Large intestine (tissue), 12 donors: ENCODE measurements at places on chromosomes 7 and 10.

- H3K27me3 ChIP-seq = no peaks in the 10 kb centered on the region
- no peaks in the 10 kb centered on the region for H3K36me3 ChIP-seq
- no peak overlapping the region for H3K27ac ChIP-seq
- DNase-seq = no peak
- no peaks in the 10 kb centered on the region for H3K4me1 ChIP-seq
Observed at GRCh38 chr7:45625714-45626440, 51.7 kb downstream of the ADCY1 start.

- no peaks in the 10 kb centered on the region for H3K27me3 ChIP-seq
- no peak for DNase-seq
- peaks cover 7% of the 10 kb centered on the region for H3K4me1 ChIP-seq
Observed at GRCh38 chr10:72790216-72790990, 98.5 kb downstream of the MCU start.

DNA sequence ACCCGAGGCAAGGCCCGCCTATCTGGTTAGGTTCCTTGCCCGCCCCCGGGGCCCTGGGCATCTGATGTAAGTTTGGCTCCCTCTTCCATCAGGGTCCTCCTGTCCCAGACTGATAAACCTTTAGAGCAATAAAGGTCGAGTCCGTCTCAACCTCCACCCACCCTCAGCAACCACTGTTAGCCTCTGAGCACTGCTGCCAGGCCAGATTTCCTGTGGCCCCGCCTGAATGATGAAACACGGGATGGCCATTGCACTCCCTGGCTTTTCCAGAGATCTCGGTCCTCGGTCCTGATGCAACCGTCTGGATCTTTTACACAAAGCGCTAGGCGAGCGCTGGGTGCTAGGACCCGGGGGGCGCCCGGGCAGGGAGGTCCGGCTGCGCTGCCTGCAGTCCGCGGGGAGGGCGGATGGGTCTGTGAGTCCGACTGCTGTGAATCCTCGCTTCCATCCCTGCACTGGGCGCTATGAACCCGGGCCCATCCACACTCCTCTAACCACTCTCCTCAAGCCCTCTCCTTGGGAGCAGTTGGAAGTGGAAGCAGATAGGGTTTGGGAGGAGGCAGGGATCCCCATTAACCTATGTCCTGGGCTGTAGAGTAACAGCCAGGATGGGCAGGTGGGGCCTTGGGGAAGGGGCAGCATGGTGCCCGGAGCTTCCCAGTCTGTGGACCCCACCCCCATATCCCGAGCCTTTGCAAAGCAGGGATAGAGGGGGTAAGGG is 875 bp upstream of the DDIT4 start:
- H3K27ac ChIP-seq = peak overlapping the region; percentile 95
- H3K27me3 ChIP-seq = no peaks in the 10 kb centered on the region
- peaks cover 7% of the 10 kb centered on the region for H3K36me3 ChIP-seq
- H3K4me1 ChIP-seq = peaks cover 44% of the 10 kb centered on the region
- DNase-seq = peak; percentile 87
- H3K4me3 ChIP-seq = peak overlapping the region; percentile 96

DNA sequence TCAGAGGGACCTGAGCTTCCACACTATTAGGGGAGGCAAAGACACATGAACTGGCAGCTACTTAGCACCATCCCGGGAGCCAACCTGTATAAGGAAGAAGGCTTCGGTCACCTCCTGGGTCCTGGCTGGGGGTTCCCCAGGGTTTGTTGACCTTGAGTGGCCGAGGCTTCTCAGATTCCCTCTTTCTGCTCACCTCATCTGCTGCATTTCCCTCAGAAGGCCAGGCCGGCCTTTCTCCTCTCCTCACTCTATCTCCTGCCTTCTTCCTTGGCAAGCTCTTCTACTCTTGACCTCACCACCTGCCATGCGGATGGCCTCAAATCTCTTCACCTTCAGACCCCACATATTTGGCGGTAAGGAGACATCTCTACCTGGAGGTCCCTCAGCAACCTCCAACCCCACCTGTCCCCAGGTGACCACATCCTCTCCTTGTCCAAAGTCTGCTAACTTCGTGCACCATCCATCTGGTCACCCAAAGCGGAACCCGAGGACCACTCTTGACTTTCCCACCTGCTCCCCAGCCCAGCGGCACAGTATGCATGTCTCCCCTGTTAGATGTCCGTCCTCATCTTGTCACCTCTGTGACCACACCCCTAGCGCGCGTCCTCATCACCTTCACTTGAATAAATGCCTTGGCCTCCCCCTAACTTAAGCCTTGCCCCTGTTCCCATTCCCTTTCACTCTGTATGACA is 133.8 kb upstream of the UNC5B start:
- no peaks in the 10 kb centered on the region for H3K27me3 ChIP-seq
- no peak for DNase-seq
- H3K36me3 ChIP-seq = no peaks in the 10 kb centered on the region
- no peak overlapping the region for H3K4me3 ChIP-seq

- no peak overlapping the region for H3K27ac ChIP-seq
- no peak overlapping the region for H3K4me3 ChIP-seq
- peaks cover 3% of the 10 kb centered on the region for H3K4me1 ChIP-seq
- peak; percentile 54 for DNase-seq
- no peaks in the 10 kb centered on the region for H3K27me3 ChIP-seq
- peaks cover 48% of the 10 kb centered on the region for H3K36me3 ChIP-seq
Observed at GRCh38 chr7:129739427-129739826, 127.9 kb downstream of the NRF1 start.

DNA sequence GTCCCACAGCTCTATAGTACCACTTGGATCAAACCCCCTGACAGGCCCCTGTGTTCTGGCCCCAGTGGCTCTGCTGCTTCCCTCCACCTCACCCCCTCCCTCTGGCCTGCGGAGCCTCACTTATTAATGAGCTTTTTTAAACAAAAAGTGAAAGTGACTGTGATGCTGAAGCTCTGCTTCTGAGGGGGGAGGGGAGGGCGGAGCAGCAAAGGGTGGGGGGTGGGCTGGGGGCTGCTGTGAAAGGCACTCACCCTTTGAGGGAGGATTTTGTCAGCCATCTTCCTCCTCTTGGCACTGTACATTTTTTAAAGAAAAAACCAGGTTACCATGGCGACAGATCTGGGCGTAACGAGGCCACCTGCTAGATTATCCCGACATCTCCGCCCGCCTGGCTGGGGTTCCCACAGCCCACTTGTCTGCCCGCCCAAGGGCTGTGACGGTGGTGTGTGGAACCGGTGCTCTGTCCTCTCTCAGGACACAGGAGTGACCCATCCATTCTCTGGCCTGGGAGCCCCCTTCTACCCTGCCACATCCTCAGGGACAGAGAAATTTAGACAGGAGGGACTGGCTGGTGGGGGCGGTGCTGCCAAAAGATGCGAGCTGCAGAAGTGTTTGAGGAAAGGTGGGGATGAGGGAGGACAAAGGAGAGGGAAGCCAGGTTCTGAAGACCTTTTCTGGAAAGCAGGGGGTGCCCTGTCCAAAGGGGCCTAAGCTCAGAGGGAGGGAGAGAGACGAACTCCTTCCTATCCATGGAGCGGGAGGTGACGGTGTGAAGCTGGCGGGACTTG is 4.9 kb downstream of the SMARCD3 start:
- peaks cover 26% of the 10 kb centered on the region for H3K36me3 ChIP-seq
- H3K27ac ChIP-seq = no peak overlapping the region
- H3K4me1 ChIP-seq = peaks cover 25% of the 10 kb centered on the region
- peaks cover 43% of the 10 kb centered on the region for H3K27me3 ChIP-seq
- no peak overlapping the region for H3K4me3 ChIP-seq

- H3K4me1 ChIP-seq = peaks cover 65% of the 10 kb centered on the region
- no peak overlapping the region for H3K4me3 ChIP-seq
- no peak for DNase-seq
- no peaks in the 10 kb centered on the region for H3K27me3 ChIP-seq
- no peaks in the 10 kb centered on the region for H3K36me3 ChIP-seq
- peak overlapping the region; percentile 98 for H3K27ac ChIP-seq
Observed at GRCh38 chr7:151821226-151821625, 55.7 kb downstream of the PRKAG2 start.

GRCh38 chr10:110042891-110043290 is 35.1 kb downstream of the ADD3 start:
- H3K4me3 ChIP-seq = no peak overlapping the region
- peaks cover 4% of the 10 kb centered on the region for H3K36me3 ChIP-seq
- no peaks in the 10 kb centered on the region for H3K27me3 ChIP-seq
- H3K4me1 ChIP-seq = peaks cover 7% of the 10 kb centered on the region

DNA sequence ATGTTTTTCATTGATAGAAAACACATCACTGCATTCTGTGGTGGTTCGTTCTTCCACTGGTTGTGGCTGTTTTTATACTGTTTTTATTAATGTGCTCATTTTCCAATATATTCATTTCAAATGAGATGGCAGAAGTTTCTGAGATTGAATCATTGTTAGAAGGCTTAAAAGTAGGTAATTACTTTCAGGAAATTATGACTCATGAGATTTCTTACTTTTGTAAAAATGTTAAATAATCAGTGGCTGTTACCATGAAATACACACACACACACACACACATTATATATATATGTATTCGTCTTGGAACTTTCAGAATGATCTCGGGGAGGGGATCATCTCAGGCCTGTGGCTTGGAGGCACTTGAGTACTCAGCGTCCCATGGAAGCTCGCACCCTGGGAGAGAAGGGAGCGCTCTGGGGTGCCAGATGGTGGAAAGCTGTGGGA is 66.1 kb downstream of the ZMYND11 start:
- H3K27me3 ChIP-seq = no peaks in the 10 kb centered on the region
- H3K4me3 ChIP-seq = no peak overlapping the region
- H3K4me1 ChIP-seq = no peaks in the 10 kb centered on the region

DNA sequence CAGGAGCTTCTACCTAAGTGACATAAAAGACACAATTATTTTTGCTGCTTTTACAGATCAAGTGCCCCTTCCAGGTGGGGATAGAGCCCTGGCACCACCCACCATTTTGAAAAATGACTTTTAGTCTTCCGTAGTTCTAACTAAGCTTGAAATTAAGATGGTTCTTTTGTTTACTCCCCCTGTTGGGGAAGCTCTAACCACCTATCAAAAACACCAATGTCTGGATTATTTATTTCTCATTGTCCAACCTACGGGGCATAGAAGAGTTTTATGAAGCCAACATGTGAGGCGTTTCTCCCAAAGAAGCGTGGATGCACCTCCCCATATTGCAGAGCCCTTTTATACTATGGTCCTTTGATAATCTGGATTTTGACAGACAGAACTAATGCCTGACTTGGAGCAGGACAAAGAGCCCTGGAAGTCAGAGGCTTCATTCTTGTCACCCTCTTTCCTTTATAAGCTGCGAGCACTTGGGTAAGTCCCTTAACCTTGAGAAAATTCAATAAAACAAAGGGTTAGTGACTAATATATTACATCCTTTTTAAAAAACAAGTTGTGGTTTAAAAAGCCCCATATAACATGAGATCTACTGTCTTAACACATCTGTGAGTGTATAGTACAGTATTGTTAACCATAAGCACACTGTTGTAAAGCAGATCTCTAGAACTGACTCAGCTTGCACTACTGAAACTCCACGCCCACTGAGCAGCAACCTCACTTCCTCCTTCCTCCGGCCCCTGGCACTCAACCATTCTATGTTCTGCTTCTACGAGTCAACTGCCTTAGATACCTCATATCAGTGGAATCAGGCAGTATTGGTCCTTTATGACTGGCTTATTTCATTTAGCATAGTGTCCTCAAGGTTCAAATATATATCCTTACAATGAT is 67.5 kb downstream of the ATXN7L1 start:
- no peak overlapping the region for H3K27ac ChIP-seq
- peaks cover 6% of the 10 kb centered on the region for H3K36me3 ChIP-seq
- no peaks in the 10 kb centered on the region for H3K27me3 ChIP-seq
- DNase-seq = peak; percentile 29

GRCh38 chr7:107594961-107595737 is 15.1 kb downstream of the BCAP29 start:
- no peaks in the 10 kb centered on the region for H3K4me1 ChIP-seq
- no peak for DNase-seq
- H3K4me3 ChIP-seq = no peak overlapping the region

DNA sequence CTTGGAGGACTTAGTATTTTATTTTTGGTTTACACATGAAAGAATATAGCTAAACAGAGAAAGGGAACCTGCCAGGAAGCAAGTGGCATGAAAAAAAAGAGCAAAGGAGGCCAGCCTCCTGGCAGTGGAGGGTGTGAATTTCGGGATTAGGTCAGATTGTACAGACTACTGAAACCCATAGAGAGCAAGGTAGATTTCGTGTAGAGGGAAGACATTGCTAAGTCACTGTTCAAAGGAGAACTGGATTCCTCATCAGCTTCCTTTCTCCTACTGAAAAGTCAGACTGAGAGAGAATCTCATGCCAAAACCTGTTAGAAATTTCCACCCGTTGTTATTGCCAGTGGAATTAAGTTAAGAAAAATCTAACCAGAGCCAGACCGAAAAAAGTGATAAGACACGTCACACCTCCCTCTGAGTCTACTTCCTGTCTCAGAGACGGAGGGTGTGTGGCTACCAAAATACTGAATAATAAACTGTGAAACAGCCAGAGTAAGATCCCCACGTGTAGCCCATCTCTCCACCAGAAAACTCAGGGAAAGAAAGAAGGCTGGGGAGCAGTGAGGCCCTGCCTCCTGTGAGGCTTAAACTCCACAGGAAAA is 118.8 kb downstream of the SKIDA1 start:
- no peak overlapping the region for H3K27ac ChIP-seq
- H3K27me3 ChIP-seq = no peaks in the 10 kb centered on the region
- H3K4me3 ChIP-seq = no peak overlapping the region
- DNase-seq = no peak

DNA sequence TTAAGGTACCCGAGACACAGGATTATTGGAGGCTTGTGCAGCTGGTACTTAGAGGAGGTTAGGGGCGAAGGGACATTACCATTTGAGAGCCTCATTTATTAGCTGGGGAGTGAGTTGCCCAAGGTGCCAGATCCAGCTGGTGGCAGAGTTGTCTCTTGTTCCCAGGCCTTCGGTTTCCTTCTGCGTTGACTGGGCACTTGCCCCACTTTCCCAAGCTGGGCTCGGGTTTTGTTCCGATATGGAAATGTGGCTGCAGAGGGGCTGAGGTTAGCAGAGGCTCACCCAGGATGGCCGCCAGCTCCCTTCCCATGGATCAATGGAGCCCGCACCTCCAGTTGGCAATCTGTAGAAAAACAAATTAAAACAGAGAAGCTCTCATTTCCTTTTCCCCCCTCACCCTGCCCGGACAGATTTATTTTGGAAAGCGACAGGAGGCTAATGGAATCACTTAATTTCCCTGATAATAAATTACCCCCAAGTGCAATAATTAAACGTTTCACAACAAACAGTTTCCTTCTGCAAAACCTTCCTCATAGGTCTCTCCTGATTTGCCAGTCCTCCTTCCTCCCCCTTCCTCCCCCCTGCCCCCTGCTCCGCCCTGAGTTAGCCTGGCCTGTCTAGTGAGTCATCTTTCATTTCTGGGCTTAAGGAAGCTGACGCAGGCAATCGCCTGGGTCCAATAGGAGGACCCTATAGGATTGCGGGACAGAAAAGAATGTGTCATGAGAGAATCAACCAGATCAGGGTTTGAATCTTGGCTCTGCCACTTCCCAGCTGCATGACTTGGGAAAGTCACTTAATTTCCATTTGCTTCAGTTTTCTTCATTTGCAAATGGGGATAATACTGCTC is 51.7 kb downstream of the ADRA2A start:
- no peaks in the 10 kb centered on the region for H3K4me1 ChIP-seq
- peak; percentile 58 for DNase-seq
- H3K27ac ChIP-seq = no peak overlapping the region

GRCh38 chr7:127901895-127902703 is 129.1 kb downstream of the LRRC4 start:
- H3K27ac ChIP-seq = no peak overlapping the region
- peaks cover 75% of the 10 kb centered on the region for H3K4me1 ChIP-seq
- DNase-seq = no peak
- no peaks in the 10 kb centered on the region for H3K36me3 ChIP-seq
- no peaks in the 10 kb centered on the region for H3K27me3 ChIP-seq
